ENCODE measurements at places on chromosomes 3 and 15.

GRCh38 chr3:170739410-170739809 is 130.6 kb downstream of the RPL22L1 start:
- no peak for DNase-seq

- DNase-seq, result no peak
Observed at GRCh38 chr3:103067963-103068362, 633.1 kb downstream of the ZPLD1 start.

DNA sequence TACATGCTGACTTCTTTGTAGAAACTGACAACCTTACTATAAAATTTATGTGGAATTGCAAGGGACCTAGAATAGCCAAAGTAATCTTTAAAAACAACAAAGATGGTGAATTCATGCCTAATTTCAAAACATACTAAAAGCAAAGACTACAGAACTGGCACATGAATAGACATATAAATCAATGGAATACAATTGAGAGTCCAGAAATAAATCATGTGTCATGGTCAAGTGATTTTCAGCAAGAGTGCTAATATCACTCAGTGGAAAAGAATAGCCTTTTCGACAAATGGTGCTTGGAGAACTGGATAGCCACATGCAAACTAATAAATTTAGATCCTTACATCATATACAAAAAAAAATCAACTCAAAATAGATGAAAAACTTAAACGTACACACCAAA is 8.7 kb downstream of the IMPG2 start:
- no peak for DNase-seq

- no peak for DNase-seq
Observed at GRCh38 chr15:48500595-48500994, 144.9 kb downstream of the FBN1 start.

DNA sequence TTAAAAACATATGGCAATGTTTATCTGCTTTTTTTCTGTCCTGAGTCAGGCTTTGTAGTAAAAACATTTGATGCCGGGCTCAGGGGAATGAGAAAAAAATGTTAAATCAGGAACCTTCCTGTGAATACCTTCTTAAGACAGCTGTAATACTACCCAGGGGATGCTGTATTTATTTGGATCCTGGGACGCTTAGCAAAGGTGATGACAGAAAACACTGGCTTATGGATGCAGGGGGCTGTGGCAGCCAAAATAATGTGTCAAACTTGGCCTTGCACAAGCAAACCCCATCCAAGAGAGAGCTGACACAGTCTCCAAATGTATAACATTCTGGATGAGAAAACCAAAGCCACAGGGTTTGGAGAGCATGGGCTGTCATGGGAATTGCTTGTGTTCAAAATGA is 438.2 kb upstream of the PROK2 start:
- DNase-seq, result no peak

DNA sequence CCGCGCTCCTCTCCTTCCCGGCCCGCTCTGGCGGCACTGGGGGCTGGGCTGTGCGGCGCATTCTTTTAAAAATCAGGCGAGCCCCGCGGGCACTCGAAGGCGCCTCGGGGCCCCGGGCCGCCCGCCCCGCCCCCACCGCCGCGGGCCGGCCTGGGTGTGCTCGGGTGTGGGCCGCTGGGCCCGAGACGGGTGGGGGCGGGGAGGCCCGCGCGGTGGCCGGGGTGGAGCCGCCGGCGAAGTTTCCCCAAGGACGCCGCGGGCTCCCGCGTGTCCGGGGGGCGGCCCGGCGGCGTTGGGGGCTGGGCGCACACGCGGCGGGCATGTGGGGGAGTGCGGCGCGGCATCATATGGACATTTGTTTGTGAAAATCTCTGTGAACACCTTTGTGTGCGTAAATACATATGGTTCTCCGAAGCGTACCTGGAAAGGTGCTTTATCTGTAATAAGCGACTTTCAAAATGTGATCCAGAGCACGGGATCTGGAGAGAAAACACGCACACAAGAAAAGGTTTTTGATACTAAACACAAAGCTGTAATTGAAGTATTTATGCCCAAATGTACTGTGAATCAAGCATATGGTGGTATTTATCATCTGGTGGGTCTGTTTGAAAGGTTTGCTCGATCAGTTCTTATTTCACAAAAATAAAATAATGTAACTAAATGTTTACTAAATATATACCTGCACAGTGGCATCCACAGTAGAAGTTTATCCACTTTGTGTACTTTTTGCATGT is 612 bp upstream of the TBL1XR1 start:
- DNase-seq, result no peak

GRCh38 chr15:81170511-81170910 is 26.2 kb upstream of the IL16 start:
- DNase-seq, result no peak

GRCh38 chr3:153242896-153243295 is 80.9 kb downstream of the RAP2B start:
- DNase-seq, result no peak

DNA sequence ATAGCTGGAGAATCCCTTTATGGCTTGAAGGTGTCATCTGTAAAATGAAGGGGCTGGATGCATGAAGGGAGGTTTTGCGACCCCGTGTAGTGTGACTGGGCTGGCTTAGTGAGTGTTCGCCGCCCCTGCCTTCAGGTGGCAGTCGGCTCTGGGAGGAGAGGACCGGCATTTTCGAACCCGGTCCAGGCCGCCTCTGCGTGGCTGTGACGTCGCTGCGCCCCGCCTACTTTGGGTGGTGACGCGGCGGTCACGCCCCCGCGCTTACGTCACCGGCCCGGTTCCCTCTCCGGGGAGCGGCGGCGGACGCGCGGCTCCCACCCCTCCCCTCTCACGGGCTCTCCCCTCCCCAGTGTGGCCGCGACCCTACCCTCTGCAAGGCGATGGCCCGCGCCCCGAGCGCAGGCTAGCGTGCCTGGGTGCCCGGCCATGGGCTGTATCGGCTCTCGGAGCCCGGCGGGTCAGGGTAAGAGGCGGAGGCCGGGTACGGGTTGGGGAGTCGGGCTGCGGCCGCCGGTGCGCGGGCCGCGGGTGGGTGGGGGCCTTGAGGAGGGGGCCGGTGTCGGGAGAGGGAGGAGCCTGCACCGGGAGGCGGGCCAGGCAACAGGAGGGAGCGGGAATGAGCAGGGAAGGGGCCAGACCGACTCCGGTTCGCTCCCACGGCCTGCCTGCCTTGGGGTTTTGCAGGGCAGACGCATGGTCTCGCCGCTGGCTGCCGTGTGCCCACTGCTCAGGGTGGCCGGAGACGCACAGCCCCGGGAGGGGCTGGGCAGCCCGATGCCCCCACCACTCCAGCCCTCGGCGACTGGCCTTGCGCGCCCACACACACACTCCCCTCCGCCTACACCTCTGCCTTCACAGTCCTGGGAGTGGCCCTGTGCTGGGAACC is 1.5 kb upstream of the FAM131A start:
- DNase-seq, result peak; percentile 84

DNA sequence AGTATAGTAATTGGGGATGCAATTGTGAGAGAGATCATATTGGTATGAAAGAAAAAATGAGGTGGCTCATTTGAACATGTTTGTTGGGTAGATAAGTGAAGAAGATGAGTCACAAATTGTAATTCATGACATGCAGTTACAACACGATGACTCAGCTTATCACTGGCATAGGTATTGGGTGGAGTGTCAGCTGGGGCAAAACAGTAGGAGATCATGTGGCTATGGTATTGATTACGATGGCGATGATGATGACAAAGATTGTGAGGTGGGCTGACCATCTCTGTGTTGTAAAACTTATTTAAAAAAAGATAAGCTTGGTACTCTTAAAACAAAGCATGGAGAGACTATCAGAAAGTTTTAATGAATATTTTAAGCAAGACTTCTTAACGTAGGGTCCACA is 11.6 kb upstream of the DPH6 start:
- no peak for DNase-seq

GRCh38 chr3:115363071-115363470 is 216.0 kb upstream of the ZBTB20 start:
- no peak for DNase-seq

DNA sequence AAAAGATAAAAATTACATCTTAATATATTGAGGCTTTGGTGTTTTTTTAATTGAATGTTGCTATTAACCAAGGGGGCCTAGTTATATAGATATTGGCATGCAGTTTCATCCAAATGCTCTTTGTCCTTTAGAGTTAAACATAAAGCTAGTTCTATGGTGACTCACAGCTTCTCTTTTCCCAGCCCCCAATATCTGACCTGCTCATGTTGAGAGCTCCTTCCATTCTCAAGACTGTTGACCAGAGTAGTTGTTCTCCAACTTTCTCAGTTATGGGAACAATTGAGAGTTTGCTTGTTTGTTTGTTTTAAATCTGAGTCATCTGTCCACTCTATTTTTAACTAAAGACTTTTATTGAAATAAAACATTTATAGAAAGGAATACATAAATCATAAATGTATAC is 15.8 kb upstream of the RARB start:
- DNase-seq, result no peak

GRCh38 chr3:8529181-8529637 is 27.6 kb downstream of the LMCD1 start:
- DNase-seq, result no peak

GRCh38 chr3:188978421-188979171 is 193.2 kb upstream of the TPRG1 start:
- no peak for DNase-seq

GRCh38 chr15:77599899-77600298 is 32.8 kb downstream of the LINGO1 start:
- DNase-seq, result no peak

GRCh38 chr3:24158761-24159454 is 213.8 kb downstream of the NR1D2 start:
- DNase-seq, result no peak

DNA sequence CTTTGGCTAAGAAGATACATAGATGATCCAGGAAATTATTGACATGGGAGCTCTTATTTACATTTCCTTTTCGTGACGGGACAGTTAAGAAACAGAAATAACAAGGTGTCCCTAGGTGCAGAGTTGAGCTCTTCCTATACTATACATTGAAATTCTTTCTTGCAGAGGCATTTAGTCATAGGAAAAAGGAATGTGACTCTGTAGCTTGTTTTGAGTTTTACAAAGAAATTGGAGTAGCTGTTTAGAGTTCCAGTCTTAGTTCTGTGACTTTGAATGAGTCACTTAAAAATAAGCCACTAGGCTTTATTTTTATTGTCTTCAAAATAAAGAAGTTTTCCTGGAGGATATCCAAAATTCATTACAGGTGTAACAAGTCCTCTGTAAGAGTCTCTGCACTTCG is 723.5 kb upstream of the SGO1 start:
- no peak for DNase-seq

DNA sequence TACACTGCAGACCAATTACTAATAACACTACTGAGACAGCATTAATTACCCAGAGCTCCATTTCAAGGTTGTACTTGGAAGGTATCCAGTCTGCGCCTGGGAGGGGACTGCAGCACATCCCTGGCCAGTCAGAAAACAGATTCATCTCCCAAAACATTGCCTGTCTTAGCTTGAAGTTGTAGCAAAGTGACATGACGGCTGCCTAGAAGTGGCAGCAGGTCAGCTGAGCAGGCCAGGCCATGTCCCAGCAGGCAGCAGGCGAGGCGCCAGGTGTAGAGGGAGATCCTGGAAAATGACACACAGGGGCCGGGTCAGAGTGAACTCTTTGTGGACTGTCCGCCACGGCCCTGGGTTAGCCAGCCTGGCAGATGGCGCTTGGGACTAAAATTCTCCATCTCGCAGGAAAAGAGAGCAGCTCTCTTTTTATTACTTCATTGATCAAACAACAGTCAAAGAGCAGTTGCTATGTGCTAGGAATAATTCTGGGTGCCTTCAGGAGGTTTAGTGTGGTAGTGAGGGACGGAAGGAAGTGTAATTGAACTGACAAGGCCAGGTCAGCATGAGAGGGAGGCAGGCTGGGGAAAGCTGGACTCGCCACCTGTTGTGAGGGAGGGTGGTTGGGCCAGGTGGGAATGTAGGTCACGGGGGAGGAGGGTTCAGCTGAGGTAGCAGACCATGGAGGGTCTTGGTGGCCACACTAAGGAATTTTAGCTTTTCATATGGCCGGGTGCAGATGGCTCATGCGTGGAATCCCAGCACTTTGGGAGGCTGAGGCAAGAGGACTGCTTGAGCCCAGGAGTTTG is 1.3 kb upstream of the MAP6D1 start:
- DNase-seq, result no peak

Measured in activated CD4-positive, alpha-beta T cell treated with anti-CD3 and anti-CD28 coated beads, Interleukin-2, amount 50 U/mL, for 4 hours (primary cell).